ENCODE measurements at places on chromosomes 7 and 10. TPM values are rescaled to one million over a fixed set of nuclear protein-coding genes. Genes with fewer than 3 reads are reported as not detected.

DNA sequence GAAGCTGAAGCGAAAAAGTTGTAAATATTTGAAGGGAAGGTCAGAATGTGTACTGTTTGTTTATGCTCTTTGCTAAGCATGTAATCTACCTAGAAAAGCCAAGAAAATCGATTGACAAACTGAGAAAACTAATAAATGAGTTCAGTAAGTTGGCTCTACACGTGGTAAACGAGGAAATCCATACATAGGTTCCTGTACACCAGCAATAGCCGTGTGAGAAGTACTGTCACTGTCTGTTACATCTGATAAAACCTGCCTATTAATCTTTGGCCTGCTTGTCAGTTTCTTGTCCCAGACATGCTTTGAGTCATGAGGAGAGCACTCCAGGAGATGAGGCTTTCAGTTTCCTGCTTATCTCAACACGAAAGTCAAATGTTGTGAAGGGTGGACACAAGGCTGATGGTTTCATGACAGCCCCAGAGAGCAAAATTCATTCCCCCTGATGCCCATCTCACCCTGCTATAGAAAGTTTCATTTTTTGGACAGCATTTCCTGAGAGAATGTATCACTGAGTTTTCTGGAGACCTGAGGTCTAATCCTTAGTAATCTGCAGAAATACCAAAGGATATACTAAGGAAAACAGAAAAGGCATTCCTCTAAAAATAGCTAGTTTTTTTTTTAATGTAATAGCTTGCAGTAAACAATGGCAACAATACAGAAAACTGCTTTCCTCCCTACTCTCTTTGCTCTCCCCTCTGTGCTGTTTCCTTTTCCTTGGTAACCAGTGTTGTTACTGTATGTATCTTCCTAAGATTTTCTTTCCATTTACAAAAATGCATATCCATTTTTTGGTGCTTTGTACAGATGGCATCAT is 18.8 kb downstream of the BMPR1A start:
- peak; percentile 63 for DNase-seq

- no peak for DNase-seq
Measured at GRCh38 chr10:75281974-75282373, 46.2 kb upstream of the COMTD1 start.

GRCh38 chr10:11104772-11105675 is 87.4 kb downstream of the CELF2 start:
- no peak for DNase-seq

Gene CCL24
- total RNA-seq, result not detected

GRCh38 chr10:124026589-124026939 is 66.8 kb downstream of the CHST15 start:
- no peak for DNase-seq

GRCh38 chr10:49133706-49134248 is at the start of gene FAM170B:
FAM170B (minus strand) TSS chr10:49134021; CDS start chr10:49133918, 103 bp downstream.
- DNase-seq, result no peak

Gene CLDN4
- total RNA-seq, result 0.86 TPM

Gene CNNM1
- total RNA-seq, result 3.5 TPM

Gene OSBPL3
- total RNA-seq, result 39.3 TPM

Gene TACR2
- total RNA-seq, result under 0.01 TPM

Gene CTBP2
- 84.7 TPM for total RNA-seq

- DNase-seq, result peak; percentile 86
Measured at GRCh38 chr7:2621061-2621828, 10.5 kb upstream of the TTYH3 start.

DNA sequence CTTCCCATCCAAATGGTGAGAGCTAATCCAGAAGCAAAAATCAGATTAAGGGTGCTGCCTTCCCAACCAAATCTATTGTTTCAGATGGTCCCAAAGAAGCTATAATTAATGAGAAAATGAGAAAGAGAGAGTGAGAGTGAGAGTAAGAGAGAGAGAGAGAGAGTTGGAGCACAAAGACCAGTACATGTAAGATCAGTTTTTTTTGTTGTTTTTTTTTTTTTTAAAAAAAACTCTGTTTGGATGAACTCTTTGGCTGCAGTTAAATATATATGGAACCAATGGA is 305.6 kb downstream of the PTEN start:
- DNase-seq, result no peak

- no peak for DNase-seq
Measured at GRCh38 chr7:30309842-30310435, 25.5 kb downstream of the ZNRF2 start.

Gene EPO
- total RNA-seq, result not detected

Gene ASB4
- total RNA-seq, result not detected

DNA sequence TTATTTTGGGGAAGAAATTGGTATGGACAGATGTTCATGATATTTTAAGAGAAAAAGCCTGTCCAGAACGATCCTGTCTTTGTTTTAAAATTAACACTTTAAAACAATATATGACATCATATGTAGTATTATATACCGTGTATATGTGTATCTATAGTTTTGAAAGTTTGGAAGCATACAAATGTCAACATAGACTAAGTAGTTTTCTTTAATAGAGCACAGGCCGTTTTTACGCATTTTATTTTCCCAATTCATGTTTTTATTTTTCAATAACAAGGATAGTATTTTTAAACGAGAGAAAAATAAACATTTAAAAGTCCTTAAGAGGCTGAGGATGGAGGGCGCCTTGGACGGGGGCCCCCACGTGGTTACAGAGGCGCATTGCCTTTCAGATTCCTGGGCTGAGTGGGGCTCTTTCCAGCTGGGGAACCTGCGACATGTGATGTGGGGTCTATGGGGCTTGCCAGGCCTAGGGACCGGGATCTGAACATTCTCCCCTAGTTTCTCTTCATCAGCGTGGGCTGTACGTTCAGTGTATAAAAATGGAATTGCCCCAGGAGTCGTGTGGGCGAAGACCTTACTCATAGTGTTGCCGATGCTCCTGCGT is 127.8 kb upstream of the ZNF746 start:
- DNase-seq, result peak; percentile 67

GRCh38 chr10:24762161-24762924 is 38.7 kb upstream of the ARHGAP21 start:
- peak; percentile 72 for DNase-seq

- no peak for DNase-seq
Measured at GRCh38 chr7:92840316-92840715, 3.9 kb upstream of the CDK6 start.

DNA sequence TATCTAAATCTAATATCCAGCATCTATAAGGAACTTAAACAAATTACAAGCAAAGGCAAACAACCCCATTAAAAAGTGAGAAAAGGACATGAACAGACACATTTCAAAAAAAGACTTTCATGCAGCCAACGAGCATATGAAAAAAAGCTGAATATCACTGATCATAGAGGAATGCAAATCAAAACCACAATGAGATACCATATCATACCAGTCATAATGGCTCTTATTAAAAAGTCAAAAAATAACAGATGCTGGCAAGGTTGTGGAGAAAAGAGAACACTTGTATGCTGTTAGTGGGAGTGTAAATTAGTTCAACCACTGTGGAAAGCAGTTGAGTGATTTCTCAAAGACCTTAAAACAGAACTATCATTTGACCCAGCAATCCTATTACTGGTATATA is 334.4 kb upstream of the CACNA2D1 start:
- DNase-seq, result no peak

DNA sequence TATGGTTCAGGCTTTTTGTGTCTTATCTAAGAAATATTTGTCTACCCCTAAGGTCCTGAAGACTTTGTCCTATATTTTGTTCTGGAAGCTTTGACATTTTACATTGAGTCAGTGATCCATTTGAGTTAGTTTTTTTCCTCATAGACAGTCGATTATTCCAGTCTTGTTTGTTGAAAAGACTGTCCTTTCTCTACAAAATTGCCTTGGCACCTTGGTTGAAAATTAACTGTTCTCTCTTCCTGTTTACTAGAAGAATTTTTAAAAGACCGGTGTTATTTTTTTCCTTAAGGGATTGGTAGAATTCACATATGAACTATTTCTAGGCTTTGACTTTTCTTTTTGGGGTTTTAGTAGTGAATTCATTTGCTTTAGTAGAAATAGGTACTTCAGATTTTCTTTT is 12.0 kb downstream of the PLEKHA1 start:
- DNase-seq, result no peak

Gene PDK4
- total RNA-seq, result under 0.01 TPM

DNA sequence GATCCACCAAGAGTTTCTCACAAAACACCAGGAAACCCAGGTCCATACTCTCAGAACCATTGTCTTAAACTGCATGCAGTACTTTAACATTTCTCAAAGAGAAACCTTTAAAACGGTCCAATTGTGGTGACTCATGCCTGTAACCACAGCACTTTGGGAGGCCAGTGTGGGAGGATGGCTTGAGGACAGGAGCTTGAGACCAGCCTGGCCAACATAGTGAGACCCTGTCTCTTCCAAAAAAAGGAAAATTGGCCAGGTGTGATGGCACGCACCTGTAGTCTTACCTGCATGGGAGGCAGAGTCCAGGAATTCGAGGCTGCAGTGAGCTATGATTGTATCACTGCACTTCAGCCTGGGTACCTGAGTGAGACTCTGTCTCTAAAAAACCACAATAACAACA is 97.5 kb upstream of the OIT3 start:
- DNase-seq, result no peak

DNA sequence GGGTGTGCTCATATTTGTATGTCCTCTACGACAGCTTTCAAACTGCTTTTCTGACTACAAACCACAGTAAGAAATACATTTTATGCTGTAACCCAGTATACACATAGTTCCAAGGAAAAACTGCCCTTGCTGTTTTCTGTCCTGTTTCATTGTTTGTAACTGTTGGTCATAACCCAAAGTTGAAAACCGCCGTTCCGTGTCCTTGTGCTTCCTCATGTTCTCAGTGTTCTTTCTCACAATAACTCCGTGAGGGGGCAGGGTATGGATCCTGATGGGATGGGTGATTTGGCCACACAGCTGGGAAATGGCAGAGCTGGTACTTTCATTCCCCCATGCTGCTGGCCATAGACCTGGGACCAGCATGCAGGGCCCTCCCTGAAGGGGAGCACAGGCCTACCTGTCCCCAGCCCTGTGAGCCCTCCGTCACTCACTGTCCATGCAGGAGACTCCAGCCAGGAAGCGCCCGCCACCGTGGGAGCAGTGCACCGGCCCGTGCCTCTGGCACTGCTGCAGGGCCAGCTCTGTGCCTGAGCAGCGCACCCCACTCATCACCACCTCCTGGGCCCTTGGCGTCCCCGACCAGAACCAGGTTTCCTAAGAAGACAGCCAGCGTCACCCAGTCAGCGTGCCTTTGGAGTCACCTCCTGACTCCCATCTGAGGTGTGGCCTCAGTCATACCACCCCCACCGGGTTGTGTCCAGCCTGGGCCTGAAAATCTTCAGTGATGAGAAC is 12.7 kb downstream of the LOXL4 start:
- no peak for DNase-seq

- DNase-seq, result no peak
Measured at GRCh38 chr10:122343936-122344335, 30.6 kb upstream of the PLEKHA1 start.

Gene ACHE
- total RNA-seq, result not detected

DNA sequence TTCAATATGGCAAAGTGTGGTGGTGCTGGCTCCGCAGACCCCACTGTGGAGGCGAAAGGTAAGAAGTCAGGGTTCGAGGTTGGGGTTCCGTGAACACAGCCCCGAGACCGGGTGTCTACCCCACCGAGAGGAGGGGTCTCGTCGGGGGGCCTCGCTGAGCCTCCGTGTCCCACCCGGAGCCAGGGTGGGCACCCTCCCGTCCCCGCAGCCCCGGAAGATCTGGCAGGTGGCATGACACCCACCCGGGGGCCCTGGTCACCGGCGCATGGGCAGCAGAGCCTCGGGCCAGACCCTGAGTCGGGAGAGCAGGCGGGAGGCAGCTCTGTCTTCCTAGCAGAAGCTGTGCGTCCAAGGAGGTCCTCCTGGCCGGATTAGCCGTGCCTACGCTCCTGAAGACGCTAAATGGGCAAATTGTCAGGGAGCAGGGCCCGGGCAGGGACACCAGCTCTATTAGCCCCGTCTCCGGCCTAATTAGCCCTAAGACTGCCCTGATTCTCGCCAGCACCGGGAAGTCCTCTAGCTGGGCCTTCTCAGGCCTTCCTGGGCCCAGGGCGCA is 56.4 kb downstream of the UNCX start:
- no peak for DNase-seq

- DNase-seq, result no peak
Measured at GRCh38 chr10:130358981-130359650, 222.9 kb downstream of the GLRX3 start.

- DNase-seq, result peak; percentile 75
Measured at GRCh38 chr7:129925416-129926002, 27.3 kb downstream of the UBE2H start.

- DNase-seq, result no peak
Measured at GRCh38 chr10:124236816-124237215, 143.4 kb upstream of the CHST15 start.

Gene INHBA
- total RNA-seq, result 65.2 TPM

GRCh38 chr10:129958148-129958628 is 5.9 kb downstream of the EBF3 start:
- no peak for DNase-seq

DNA sequence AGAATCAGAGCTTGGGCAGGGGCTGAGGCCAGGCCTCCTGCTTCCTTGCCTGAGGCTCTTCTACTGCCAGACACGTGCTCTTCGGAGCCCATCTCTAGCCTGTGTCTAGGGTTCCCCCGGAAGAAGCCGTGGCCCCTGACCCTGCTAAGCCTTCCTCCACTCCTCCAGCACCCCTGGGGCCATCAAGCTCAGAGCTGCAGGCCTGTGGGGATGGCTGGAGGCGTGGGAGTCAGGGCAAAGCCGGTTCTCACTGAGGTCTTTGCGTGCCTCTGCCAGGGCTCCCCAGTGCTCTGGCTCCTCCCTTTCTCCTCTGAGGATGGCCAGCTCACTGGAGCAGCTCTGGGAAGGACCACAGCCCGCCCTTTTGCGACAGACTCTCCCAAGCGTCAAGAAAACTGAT is 34.4 kb downstream of the GHRHR start:
- no peak for DNase-seq

- peak; percentile 43 for DNase-seq
Measured at GRCh38 chr7:5780801-5781496, 514 bp downstream of the RNF216 start.

Gene RAMP3
- total RNA-seq, result not detected

Measured in fibroblast of villous mesenchyme (primary cell).